Left lung (tissue), 14 donors: ENCODE measurements at places on chromosomes 1 and 21. TPM values are rescaled to one million over a fixed set of nuclear protein-coding genes. Genes with fewer than 3 reads are reported as not detected.

Gene PLA2G4A
- total RNA-seq: 10.5 TPM

Gene CCDC27
- not detected for total RNA-seq

Gene CD2
- total RNA-seq: 4.6 TPM

- H3K27me3 ChIP-seq: no peaks in the 10 kb centered on the region
- no peaks in the 10 kb centered on the region for H3K36me3 ChIP-seq
- H3K4me1 ChIP-seq: peaks cover 45% of the 10 kb centered on the region
- peak overlapping the region; percentile 70 for H3K27ac ChIP-seq
- H3K4me3 ChIP-seq: no peak overlapping the region
- no peak for DNase-seq
These were observed 48.4 kb downstream of the JAK1 start for GRCh38 chr1:64917907-64918306.

DNA sequence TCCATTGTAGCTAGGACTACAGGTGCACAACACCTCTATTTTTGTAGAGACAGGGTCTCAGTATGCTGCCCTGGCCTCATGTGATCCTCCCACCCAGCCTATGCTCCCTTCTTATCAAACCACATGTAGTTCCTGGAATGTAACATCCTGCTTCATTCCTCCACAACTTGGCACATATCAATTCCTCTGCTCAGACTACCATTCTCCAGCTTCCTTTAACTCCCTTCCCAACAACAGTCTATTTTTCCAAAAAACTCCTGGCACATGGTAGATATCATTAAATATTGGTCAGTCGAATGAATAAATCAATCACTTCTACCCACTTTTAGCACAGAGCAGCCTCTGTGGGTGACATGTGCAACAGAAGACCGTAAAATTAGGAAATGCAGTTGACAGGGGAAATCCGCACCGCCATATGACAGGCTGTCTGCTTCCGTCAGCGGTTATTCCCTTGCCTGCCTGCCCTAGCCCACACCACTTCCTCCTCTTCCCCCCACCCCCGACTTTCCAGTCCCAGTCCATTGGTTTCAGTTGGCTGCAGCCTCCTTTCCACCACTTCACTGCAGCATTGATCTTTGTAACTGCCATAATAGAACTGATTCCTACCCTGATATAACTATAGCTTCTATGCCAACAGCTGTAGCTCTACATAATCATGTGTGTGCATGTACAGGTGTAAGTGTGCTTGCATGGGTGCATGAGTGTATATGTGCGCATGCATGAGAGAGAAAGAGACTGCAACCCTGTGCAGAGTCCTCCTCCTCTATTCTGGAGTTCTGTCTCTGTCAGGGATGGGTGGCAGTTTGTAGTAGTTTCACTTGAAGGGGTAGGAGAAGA is 6.8 kb upstream of the AKR1A1 start:
- H3K4me3 ChIP-seq: no peak overlapping the region
- peaks cover 47% of the 10 kb centered on the region for H3K4me1 ChIP-seq
- H3K27ac ChIP-seq: peak overlapping the region; percentile 89
- H3K36me3 ChIP-seq: no peaks in the 10 kb centered on the region

GRCh38 chr1:28180306-28181305 is 4.1 kb upstream of the PTAFR start:
- peaks cover 20% of the 10 kb centered on the region for H3K4me1 ChIP-seq
- no peak for DNase-seq
- H3K27ac ChIP-seq: no peak overlapping the region
- H3K36me3 ChIP-seq: no peaks in the 10 kb centered on the region
- H3K27me3 ChIP-seq: no peaks in the 10 kb centered on the region

- H3K4me3 ChIP-seq: no peak overlapping the region
- no peaks in the 10 kb centered on the region for H3K36me3 ChIP-seq
- no peak overlapping the region for H3K27ac ChIP-seq
- no peak for DNase-seq
These were observed 431.0 kb downstream of the DPYD start for GRCh38 chr1:97489834-97490233.

DNA sequence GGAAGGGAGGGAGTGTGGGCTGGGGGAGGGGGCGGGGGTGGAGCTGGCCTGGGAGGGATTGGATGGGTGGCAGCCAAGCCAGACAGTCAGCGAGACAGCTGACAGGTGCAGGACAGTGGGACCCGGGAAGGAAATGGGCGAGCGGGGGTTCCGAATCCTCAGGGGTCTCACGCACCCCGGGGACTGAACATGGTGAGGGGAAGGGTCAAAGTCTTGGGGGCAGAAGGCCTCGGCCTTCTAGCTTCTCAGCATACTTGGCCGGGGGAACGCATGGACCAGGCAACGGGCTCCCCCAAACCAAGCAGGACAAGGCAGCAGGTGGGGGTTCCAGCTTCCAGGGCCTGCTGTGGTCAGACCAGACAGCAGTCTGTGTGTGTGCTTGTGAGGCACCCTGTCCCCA is 23.1 kb downstream of the CASZ1 start:
- no peak overlapping the region for H3K4me3 ChIP-seq
- H3K27ac ChIP-seq: no peak overlapping the region
- H3K4me1 ChIP-seq: no peaks in the 10 kb centered on the region
- no peaks in the 10 kb centered on the region for H3K36me3 ChIP-seq
- no peak for DNase-seq

- H3K27me3 ChIP-seq: peaks cover 6% of the 10 kb centered on the region
- no peak for DNase-seq
- no peaks in the 10 kb centered on the region for H3K4me1 ChIP-seq
- no peak overlapping the region for H3K4me3 ChIP-seq
- H3K36me3 ChIP-seq: no peaks in the 10 kb centered on the region
These were observed 41.3 kb upstream of the ARHGEF10L start for GRCh38 chr1:17498214-17498613.

DNA sequence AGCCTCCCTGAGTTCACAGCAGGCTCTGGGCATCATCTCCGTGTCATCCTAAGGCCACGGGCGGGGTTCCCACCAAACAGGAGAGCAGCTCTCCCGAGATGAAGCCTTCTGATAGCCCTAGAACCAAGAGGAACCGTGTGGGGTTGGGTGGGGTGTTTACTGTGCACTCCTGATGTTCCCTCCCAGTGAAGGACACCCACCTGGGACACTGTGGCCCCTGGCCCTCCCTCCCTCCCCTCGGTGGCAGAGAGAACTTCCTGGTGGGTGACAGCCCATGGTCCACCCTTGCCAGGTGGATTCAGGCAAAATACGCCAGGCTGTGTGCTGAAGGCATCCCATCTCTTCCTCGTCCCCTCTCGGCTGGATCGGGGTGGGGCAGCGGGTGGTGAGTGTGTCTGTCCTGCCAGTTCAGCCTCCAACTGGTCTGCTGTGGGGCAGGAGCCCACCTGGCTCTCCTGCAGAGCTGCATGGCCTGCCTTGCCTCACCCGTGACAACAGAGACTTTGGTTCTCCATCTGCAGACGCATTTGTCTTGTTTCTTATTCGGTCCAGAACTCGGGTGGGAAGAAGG is 15.6 kb upstream of the C1orf174 start:
- no peaks in the 10 kb centered on the region for H3K36me3 ChIP-seq
- no peak overlapping the region for H3K4me3 ChIP-seq
- peaks cover 51% of the 10 kb centered on the region for H3K27me3 ChIP-seq
- no peaks in the 10 kb centered on the region for H3K4me1 ChIP-seq
- no peak overlapping the region for H3K27ac ChIP-seq
- DNase-seq: no peak

DNA sequence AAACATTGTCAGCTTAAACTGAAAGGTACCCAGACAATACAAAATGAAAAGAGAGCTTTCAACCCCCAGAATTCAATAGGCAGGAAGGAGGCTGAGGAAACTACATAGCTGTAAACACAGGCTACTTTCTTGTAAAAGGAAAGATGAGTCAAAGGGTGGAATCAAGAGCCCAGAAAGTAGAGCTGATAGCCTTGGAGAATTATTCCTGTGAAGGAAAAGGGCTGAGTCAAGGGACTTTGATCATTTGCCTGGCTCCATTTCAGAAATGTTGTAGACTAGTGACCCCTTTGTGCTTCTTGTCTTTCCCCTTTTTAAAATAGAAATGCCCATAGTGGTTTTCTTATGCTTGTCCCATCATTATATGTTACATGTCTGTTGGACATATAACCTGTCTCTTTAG is 597.6 kb downstream of the ADGRL2 start:
- H3K4me1 ChIP-seq: no peaks in the 10 kb centered on the region
- H3K27me3 ChIP-seq: no peaks in the 10 kb centered on the region
- no peak overlapping the region for H3K27ac ChIP-seq
- DNase-seq: no peak
- H3K4me3 ChIP-seq: no peak overlapping the region
